ENCODE measurements at places on chromosomes 5 and 9. TPM values are rescaled to one million over a fixed set of nuclear protein-coding genes. Genes with fewer than 3 reads are reported as not detected.
A peak's percentile ranks its signal among the peaks of the same experiment; 100 is the strongest.

DNA sequence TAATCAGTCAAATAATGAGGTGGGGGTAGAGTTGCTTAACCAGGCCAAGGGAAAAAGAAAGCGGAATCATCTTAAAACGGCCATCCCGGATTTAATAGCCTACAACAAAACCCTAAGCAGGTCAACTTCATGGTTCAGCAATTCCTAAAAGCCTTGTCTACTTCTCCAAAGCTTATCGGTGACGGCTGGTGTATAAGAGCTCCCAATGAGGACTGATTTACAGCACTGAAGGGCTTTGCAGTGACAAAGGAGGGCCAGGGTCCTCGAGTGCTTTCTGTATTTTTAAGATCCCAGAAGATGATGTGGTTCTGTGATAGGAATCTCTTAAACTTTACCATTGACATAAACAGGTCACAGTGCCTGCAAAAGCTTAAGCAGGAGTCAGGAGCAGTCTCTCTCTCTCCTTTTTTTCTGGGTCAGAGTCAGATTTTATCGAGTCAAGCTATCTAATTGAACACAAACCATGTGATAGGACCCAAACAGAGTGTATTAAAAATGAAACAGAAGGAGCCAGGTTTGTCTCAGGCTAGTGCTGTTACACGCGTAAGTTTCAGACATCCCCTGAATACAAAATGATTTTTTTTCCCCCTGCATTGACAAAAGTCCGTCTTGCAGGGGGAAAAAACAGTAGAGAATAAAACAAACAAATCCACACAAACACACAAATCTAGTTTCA lies 663.6 kb upstream of the ZNF608 start:
- ATAC-seq: no peak

DNA sequence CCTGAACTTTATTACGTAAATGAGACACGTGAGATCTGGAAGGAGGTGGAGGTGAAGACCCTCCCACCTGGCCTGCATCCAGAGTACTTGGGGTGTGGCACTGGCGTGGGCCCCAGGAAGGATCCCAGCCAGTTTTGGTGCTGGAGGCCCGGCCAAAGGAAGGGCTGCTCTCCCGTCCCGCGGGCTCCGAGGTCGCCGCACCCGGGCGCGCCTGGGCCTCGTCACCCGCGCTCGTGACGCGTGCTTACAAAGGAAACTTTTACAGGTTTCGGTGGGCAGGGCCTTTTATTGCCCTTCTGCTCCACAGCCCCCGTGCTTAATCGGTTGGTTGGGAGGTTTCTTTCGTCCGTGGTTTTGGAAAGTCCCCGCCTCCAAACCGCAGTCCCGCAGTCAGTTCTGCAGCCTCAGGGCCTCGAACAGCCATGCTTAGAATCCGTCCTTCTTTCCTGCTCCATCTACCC lies 29.2 kb downstream of the CDKN2A start:
- ATAC-seq: peak; percentile 78

DNA sequence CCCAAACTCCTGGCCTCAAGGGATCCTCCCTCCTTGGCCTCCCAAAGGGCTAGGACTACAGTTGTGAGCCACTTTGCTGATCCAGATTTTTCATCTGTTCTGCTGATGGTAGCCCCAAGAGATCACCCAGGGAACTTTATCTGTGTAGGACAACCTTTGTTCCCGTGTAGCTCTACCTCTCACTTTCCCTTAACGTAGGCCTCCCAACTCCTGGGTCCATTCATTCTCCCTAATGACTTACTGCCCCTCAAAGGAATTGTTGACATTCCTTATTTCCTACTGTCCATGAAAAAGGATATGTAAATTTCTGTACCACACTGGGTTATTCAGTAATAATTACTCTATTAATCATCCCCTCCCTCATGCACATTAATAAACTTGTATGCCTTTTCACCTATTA lies 51.0 kb upstream of the PHF24 start:
- no peak for ATAC-seq

DNA sequence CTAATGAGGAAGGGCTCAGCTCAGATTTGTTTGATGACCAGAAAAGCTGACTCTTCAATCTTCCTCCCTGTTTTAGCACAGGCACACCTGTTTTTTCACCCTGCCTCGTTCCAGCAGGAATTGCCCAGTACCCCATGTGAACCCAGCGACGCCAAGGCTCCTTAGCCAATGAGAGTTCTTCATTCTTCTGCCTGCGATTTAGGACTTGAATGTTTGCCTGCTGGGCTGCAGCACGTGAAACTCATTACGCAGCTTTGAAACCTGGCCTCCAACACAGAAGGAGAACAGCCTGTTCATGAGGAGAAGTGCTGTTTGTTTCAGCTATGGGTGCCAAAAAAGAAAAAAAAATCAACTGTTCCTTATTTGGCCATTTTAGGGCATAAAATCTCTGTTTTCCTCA lies 315.5 kb downstream of the TRPM3 start:
- no peak for ATAC-seq

- no peak for ATAC-seq
Measured at GRCh38 chr5:87944553-87945285, 323.9 kb downstream of the TMEM161B start.

DNA sequence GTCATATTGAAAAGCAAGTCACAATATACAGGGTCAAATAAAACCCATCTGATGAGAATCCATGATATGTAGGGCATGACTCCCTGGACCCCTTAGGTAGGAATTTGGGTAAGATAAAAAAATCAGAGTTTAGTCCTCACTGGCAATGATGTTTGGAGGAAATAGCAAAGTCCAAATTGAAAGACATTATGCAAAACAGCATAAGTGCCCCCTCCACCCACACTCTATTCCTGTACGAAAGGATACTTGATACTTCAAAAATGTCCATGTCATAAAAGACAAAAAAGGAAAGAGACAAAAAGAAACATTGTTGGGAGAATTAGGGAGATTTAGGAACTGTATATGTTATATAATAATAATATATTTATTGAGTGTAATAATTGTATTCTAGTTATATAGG lies 96.1 kb upstream of the RASGRF2 start:
- ATAC-seq: no peak

DNA sequence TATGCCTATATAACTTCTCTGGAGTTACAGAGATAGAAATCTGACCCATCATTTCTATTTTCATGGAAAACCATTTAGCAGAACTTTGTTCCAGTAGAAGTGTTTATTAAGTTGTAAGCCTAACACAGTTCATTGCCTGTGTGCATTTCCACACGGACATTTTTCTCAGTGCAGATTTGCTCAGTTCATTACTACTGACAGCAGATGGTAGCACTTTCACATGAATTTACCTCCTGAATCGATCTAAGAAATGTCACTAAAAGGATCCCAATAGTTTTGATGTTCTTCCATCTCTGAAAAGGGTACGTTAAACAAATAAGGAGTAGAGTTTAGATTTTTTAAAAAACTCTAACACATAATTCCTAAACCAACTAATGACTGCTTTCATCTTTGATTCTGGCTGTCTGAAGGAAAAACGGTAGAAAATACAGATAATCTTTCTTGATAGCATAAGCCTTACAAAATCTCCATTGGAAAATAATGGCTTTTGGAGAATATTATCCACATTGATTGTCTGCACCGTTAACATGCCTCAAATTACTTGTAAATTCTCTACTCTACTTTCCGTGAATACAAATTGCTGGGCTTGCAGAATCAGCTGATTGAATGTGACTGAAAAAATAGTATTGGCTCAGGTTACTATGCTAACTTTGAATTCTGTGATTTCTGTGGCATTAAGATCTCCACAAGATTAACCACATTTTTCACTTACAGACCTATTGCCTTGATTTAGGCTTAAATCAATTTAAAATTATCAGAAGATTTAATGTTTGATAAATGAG lies 33.1 kb downstream of the RPS23 start:
- ATAC-seq: no peak

- no peak for ATAC-seq
Measured at GRCh38 chr9:127739614-127740330, 4.7 kb upstream of the TOR2A start.

CD180 gene
- 0.80 TPM for total RNA-seq

TMEM8B gene
- 2.4 TPM for total RNA-seq

FAM53C gene
- total RNA-seq: 32.7 TPM

PTGS1 gene
- 0.37 TPM for total RNA-seq

NDFIP1 gene
- total RNA-seq: 35.0 TPM
